ENCODE measurements at places on chromosomes 16 and 17.
A peak's percentile ranks its signal among the peaks of the same experiment; 100 is the strongest.

- no peak for DNase-seq
These were observed 50.6 kb downstream of the MED13 start for GRCh38 chr17:62014526-62014925.

GRCh38 chr16:53998024-53998810 is 288.4 kb downstream of the IRX3 start:
- DNase-seq: no peak

GRCh38 chr16:8900343-8900742 is 18.2 kb downstream of the LITAFD start:
- DNase-seq: no peak

- DNase-seq: no peak
These were observed 115.9 kb upstream of the TNRC6C start for GRCh38 chr17:77842528-77843147.

DNA sequence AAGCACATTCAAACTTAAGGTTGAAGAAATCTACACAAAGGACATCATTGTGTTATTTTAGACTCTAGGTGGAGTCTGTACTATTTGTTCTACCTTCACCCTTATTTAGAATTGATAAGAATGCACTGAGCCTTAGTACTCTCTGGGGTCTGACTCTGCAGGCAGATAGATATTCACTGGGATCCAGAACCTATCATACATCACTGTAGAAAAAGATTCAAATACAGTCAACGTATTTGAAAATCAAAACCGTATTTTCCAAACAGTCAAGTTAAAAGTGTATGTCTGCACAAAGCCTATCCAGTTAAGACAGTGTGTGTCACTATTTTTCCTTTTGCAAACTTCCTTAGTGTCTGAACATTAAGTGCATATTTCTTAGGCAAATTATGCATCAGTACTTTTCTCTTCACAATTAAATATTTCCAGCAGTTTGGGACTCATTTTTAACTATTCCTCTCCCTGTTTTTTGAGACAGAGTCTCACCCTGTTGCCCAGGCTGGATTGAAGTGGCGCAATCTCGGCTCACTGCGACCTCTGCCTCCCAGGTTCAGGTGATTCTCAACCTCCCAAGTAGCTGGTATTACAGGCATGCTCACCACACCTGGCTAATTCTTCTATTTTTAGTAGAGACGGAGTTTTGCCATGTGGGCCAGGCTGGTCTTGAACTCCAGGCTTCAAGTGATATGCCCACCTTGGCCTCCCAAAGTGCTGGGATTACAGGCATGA is 22.3 kb downstream of the MOSMO start:
- DNase-seq: no peak

DNA sequence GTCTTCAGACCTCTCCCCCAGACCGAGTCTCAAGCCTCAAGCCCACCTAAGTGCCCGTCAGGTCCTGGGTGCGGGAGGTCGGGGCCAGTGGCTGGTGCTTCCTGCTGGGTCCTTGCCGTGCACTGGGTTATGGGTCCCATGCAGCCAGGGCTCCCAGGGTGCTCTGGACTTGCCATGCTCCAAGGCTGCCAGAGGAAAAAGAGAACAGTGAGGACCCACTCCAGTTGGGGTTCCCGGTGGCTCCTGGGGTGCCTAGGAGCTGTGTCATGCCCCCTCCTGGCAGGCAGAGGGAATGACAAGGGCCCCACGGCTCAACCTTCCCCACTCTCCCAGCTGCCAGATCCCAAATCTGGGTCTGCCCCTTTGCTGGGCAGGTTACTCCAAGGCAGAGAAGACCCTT is 3.8 kb downstream of the SNX20 start:
- no peak for DNase-seq

GRCh38 chr16:1003391-1004347 is 22.1 kb downstream of the SOX8 start:
- DNase-seq: peak; percentile 25

- DNase-seq: no peak
These were observed 75.8 kb upstream of the ZNF469 start for GRCh38 chr16:88306860-88307545.

DNA sequence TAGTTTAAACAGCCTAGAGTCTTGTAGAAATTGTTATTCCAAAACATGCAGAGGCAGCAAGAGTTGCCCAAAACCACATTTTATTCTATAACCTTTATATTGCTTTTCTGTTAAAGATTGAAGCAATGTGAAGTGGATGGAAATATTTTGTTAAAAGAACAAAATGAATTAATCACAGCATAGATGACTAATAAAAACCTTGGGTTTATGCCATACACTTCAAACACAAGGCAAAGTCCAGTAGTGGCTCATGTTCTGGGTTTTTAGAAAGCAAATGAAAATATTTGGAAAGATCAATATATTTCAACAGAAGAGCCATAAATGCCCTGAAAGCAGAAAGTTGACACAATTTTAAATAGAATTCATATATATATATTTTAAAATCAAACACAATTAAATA is 36.7 kb upstream of the ULK2 start:
- DNase-seq: no peak

DNA sequence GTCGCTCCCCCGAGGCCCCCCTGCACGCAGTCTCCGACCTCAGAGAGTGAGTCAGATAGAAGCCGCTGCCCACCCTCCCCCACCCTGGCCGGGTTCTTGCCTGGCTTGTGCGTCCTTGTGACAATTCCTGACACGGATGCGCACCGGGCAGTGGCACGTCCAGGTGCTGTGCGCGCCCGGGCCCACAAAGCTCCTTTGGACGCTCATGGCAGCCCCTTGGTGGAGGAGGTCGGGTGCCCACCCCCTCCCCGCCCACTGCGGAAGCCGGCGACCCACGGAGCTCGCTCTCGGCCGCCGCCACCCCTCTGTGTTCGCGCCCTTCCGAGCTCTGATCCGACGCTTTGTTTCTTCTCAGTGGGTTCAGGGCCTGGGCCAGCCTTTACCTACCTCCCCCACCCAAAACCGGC is 662 bp upstream of the TUBB3 start:
- DNase-seq: no peak

DNA sequence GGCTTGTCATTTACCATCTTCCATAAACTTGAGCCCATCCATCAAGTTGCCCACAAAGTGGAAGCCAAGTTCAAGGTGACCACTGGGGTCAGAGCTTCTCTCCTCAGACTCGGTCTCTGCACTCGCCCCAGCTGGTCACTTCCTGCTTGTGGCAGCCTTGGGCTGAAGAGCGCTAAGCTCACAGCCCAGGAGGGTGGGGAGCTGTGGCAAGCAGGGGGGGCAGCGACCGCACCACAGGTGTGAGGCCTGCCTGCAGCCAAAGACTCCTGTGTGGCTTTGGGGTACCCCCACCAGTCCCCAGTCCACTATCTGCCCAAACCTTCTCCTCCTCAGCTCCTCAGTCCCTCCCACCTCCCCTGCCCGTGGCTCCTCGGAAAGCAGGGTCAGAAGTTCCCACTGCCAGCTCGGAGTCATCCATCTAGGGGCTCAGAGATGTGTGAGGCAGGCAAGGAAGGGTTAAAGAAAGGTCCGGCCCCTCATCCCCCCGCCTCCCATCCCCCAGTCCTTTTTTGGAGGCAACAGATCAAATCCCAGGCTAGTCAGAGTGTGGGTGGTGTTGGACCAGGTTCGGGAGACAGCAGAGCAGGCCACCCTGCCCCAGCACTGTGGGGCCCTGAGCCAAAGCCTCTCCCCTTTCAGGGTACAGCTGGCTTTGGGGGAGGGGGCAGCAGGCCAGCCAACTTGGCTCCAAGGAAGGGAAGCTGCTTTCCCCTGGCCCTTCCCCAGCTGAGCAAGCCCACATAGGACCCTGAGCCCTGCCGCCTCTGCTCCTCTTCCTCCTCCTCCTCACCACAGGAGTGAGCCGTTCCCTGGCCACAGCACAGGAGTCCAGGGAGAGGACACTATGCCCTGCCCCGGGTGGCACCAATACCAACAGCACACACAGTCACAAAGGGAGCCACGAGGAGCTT is 3.2 kb downstream of the CSF3 start:
- no peak for DNase-seq

GRCh38 chr17:68564415-68565111 is 36.6 kb downstream of the FAM20A start:
- no peak for DNase-seq

DNA sequence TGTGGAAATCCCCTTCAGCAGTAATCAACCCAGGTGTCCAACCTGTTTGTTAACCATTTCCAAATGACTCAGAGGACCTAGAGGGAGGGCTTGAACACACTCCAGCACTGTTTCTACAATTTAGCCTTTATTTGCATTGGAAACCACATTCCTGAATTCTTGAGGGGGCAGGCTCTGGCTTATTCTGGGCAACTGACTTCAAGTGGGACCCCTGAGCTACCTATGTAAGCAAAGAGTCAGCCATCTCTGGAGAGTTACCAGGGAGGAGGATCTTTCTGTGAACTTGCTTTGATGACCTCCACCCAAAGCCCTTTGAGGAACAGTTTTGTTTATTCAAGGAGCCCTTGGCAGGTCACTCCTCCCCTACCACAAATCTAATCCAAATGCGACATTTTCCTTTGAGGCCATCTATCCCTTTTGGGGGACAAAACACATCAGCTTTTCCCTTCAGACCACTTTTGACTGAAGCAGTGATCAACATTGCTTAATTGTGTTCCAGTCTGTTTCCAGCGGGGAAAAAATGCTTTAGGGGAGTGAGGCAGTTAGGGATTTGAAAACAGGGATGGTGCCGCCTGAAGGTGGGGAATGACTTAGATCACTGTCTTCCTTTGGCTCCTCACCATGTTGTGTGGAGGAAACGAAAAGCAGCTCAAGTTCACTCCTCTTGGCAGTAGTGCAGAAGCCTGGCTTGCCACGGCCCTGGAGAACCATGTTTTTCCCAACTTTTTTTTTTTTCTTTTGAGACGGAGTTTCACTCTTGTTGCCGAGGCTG is 46.2 kb downstream of the TUBD1 start:
- DNase-seq: no peak

DNA sequence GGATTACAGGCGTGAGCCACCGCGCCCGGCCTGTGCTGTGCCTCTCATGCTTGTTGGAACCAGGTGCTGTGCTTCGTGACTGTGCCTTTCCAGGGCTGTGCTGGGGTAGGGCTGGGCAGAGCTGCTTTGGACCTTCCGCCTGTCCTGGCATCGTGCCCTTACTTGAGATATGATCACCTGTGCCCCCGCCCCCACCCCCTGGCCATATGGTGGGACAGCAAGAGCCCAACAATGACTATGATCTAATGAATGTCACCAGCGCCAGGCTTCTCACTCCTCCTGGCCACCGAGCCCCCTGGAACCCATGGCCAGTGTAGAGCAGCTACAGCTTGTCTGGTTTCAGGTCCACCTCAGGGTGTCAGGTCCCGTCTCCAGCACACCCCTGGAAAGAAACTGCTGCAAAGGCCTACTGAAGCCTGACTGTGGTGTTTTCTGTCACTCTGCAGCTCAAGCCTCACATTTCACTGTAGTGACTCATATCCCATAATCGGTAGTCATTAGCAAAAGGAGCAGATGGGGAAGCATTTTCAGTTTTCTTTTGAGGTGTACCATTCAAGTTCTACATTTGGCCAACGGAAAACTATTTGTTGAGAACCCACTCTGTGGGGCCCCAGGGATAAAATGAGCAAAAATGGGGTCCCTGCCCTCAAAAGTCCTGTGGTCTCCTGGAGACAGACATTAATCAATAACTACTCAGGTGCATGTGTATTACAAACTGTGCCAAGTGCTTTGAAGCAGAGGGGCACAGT is 22.1 kb downstream of the FCSK start:
- DNase-seq: no peak

DNA sequence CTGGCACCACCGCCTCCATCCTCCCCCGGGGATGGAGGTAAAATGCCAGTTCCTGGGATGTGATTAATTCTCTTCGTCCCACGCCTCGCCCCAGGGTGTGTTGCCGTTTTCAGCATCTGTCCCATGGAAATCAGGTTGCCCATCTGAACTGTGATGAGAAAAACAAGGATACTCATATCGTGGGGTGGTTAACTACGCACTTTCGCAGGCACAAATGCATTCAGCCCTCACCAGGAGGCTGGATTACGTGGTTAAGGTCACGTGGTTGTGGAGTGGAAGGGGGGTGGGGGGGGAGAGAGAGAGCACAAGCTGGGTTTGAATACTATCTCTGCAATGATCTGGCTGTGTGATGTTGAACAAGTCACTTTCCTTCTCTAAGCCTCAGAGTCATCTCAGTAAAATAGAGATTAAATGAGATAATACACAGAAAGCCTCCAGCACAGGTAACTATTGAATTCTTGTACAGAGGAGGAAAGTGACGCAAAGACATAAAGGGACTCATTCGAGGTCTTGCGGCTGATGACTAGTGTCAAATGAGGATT is 74.7 kb downstream of the BMERB1 start:
- no peak for DNase-seq

- DNase-seq: no peak
These were observed 39.4 kb downstream of the SDR42E1 start for GRCh38 chr16:81971853-81972252.

- DNase-seq: no peak
These were observed 522 bp downstream of the NAGS start for GRCh38 chr17:44004761-44005526.

Data from stimulated activated CD4-positive, alpha-beta T cell treated with anti-CD3 and anti-CD28 coated beads, TNF-alpha, amount 100 ng/mL, for 4 hours (primary cell).